ENCODE measurements at places on chromosomes 5 and 9. TPM values are rescaled to one million over a fixed set of nuclear protein-coding genes. Genes with fewer than 3 reads are reported as not detected.

MLANA gene
- not detected for total RNA-seq

INSYN2B gene
- total RNA-seq: 0.27 TPM

CACNA1B gene
- total RNA-seq: 0.09 TPM

PDE6A gene
- total RNA-seq: not detected
